A673 (cell line): ENCODE measurements at places on chromosomes 2 and 18.

GRCh38 chr2:190318931-190319554 lies 583 bp downstream of the HIBCH start:
- peak; percentile 12 for DNase-seq

DNA sequence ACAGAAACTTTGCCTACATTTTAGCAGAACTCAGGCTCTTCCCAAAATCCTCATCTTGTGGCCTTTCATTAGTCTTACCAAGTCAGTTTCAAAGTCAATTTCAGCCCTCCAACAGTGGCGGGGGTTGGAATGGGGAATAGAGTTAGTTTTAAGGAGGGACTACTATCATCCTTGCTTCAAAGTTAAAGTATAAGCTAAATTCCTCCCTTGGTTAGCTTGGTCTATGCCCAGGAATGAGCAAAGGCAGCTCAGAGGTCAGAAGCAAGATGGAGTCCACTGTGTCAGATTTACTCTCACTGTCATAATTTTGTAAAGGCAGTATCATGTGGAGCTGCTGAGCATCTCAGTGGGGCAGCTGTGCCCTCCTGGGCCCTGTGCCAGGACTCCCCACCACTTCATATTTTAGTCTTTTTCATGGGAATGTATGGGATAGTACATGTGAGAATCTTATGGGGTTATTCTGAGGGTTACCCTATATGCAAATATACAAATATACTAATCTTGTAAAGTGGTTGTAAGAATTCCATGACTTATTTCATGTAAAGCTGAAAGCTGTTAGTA lies 145.2 kb upstream of the MMADHC start:
- DNase-seq: peak; percentile 78

- DNase-seq: no peak
Observed at GRCh38 chr2:98453083-98453482, 8.4 kb downstream of the INPP4A start.

- DNase-seq: no peak
Observed at GRCh38 chr18:58670404-58671110, 708 bp upstream of the MALT1 start.

GRCh38 chr2:241506793-241507429 lies 1.5 kb downstream of the STK25 start:
- DNase-seq: no peak

- peak; percentile 43 for DNase-seq
Observed at GRCh38 chr2:182038576-182038975, 52.9 kb downstream of the PPP1R1C start.

- DNase-seq: no peak
Observed at GRCh38 chr18:2853926-2854664, 7.3 kb downstream of the EMILIN2 start.

- no peak for DNase-seq
Observed at GRCh38 chr2:25971596-25971995, 10.7 kb downstream of the KIF3C start.

GRCh38 chr2:143139835-143140393 lies 10.7 kb downstream of the ARHGAP15 start:
- no peak for DNase-seq

DNA sequence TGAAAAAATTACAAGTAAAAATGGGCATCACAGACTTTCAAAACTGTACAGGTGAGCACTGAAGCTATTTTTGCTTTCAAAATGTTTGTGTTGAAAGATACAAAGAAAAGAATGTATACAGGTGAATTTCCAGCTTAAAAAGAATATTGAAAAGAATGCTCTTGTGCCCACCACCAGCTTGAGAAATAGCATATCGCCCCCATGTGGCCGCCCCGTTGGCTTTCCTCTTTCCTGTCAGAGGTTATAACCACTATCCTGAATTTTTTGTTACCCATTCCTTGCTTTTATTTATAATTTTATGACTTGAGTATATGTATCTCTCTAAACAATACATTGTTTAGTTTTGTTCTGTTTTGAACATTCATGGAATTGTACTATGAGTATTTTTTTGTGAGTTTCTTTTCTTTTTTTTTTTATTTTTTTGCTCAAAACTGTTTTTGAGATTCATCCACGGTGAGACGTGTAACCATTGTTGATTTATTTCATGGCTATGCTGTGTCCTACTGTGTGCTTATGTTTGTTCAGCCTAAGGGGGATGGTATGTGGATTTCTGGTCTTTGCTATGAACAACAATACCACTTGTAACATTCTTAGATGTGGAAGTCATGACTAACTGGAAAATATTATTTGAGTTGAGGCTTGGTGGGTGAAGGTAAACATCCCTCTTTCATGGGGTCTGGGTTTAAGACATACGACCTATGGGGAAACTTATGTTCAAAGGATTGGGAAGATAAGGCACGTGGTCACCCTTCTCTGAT lies 11.6 kb downstream of the TRPM8 start:
- DNase-seq: peak; percentile 62

GRCh38 chr2:227150222-227150936 lies 13.6 kb downstream of the COL4A4 start:
- no peak for DNase-seq

- no peak for DNase-seq
Observed at GRCh38 chr2:23657371-23657770, 269.6 kb downstream of the ATAD2B start.

GRCh38 chr2:176192351-176192750 lies 3.9 kb downstream of the HOXD1 start:
- DNase-seq: no peak

- no peak for DNase-seq
Observed at GRCh38 chr2:239292959-239293774, 107.7 kb downstream of the HDAC4 start.

DNA sequence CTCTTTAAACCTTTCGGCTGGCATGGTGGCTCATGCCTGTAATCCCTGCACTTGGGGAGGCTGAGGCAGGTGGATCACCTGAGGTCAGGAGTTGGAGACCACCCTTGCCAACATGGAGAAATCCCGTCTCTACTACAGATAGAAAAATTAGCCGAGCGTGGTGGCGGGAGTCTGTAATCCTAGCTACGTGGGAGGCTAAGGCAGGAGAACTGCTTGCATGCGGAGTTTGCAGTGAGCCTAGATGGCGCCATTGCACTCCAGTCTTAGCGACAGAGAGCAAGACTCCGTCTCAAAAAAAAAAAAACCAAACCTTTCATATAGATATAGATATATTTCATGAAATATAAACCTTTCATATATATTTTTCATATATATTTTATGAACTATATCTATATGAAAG lies 864.7 kb downstream of the TRIB2 start:
- DNase-seq: peak; percentile 2

DNA sequence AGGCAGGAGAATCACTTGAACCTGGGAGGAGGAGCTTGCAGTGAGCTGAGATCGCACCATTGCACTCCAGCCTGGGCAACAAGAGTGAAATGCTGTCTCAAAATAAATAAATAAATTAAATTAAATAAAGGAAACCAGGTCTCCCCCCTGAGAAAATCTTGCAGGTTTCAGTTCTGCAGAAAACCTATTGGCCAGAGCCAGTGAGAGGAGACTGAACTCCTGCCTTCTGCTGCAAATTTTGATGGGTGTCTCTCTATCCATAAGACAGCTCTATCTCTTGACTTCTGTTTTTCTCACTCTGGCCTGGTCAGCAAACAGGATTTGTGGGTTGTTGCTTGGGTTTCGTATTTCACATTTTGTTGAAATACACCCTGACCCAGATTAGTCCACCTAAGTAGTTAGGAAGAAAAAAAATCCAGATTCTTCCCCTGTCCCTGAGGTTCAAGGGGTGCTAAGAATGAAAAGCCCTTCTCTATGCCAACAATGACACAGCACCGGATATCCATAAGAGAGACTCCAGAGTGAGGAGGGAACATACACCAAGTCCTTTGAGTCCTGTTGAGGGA lies 86.7 kb upstream of the MAP4K4 start:
- DNase-seq: no peak

DNA sequence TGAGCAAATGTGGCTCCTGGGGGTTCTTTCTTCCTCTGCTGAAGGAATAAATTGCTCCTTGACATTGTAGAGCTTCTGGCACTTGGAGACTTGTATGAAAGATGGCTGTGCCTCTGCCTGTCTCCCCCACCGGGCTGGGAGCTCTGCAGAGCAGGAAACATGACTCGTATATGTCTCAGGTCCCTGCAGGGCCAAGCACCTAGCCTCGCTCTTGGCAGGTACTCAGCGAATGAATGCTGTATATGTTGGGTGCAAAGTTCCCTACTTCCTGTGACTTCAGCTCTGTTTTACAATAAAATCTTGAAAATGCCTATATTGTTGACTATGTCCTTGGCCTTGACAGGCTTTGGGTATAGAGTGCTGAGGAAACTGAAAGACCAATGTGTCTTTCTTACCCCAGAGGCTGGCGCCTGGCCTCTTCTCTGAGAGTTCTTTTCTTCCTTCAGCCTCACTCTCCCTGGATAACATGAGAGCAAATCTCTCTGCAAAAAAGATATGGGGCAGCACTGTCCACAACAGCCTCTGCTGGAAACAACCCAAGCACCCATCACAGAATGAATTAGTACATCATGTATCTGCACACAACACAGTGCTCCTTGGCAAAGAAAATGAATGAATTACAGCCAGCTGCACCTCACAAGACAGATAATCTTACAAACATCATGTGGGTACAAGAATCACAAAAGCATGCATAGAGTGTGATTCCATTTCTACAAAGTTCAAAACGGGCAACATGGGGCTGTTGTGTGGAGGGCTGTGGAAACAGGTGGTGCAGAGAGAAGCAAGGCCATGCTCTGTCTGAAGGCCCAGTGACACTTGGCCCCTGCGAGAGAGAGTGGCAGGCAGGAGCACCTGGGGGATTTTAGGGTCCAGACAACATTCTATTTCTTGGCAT lies 6.6 kb downstream of the IL1RN start:
- no peak for DNase-seq

GRCh38 chr2:226720948-226721347 lies 78.7 kb downstream of the IRS1 start:
- DNase-seq: no peak

DNA sequence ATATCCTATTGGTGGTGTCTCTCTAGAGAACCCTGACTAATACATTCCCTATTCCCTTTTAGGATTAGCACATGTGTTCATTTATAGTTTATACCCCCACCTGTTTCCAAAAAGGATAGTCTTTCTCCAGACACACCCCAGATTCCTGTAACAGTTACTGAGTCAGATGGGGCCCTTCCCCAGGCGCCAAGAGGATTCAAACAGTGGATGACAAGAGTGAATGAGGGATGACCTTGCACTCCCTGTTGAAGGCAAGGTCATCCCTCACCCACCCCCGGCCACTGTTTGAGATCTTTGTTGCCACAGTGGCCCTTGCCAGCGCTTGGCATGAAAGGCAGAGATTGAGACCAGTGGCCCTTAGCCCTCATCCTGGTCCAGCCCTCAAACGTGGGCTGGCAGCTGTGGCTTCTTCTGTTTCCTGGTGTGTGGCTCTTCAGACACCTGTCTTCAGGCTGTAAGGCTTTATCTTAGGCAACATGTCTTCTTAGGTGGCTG lies 15.3 kb upstream of the REEP1 start:
- DNase-seq: no peak

DNA sequence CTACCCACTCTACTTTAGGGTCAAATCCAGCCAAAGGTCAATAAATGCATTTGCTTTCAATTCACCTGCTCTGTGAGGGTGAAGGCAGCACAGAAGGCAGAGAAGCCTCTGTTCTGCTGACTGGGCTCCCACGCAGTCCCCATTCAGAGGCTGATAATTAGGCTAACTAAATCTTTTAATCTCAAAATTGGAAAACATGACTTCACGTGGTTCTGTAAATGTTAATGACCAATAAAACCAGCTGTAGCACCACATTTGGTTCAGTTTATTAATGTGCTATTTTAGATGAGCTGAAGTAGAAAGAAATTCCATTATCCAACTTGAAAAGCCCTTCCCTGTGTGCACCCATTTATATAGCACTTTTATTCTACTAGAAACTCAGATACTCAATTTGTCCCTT lies 310.6 kb downstream of the C1D start:
- DNase-seq: peak; percentile 35

DNA sequence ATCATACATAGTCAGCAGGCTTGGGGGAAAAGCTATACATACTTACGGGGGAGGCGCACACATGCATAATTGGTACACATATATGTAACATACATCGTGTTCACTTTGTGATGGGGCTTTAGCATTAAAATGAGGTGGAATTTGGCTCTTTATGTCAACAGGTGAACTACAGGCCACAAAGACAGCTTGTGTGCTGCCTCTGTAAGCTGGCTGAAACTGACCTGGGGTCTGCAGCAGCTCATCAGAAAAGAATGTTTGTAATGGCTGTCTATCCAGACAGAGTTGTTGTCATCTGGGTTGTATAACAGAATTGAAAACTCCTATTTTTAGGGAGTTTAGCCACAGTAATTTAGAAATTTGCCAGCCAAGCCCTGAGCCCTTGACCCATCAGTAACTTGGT lies 4.7 kb upstream of the KCNG3 start:
- no peak for DNase-seq

DNA sequence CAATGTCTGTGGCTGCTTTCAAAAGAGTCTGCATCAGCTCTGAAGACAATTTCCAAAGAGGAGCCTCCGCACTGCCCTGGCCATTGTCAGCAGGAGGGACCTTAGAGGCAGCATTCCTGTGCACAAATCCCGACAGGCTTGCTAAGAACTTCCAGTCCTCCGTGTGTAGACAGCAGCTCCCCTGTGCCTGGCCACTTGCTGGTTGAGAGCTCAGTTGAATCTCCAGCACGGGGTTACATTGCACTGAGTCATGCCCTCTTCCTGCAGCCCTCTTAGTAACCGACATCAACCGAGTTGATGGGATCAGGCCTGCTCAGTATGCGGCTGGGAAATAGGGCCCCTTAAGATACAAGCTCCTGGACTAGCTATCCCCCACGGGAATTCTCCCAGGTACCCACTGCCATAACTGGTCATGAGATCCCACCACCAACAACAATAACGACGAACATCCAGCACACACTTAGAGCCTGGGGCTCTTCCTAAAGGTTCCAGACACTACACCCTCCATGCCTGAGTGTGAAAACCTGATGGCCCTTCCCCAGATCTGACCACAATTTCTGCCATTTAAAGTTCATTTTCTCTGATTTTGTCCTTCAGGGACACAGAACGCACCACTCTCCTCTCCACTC lies 12.0 kb downstream of the ATP6V1B1 start:
- DNase-seq: no peak

DNA sequence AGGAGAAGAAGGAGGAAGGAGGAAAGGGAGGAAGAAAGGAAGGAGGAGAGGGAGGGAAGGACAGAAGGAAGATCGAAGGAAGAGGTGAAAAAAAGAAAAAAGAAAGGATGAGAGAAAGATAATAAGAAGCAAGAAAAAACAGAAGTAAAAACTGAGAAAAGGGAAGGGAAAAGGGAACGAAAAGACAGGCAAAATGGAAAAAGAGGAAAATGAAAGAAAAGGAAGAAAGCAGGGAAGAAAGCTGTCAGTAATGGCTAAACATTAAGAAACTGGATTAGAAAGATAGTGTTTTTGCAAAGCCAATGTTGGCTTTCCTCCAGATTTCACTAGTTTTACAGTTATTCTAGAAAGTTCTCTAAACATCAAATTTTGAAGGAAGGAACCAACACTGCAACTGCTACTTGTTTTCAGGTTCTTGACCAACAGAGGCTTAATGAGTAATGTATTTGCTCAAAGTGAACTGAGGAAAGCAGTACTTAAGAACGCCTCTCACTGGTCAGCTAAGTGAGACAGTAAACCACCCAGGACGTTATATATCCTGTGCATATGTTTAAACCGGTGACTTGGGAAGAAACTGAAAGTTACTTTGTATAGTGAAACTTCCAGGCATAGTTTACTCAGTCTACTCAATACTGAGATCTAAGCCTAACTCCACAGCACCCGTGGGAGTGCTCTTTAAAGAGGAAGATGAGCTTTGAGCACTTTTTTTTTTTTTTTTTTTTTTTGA lies 286.2 kb upstream of the TRIB2 start:
- no peak for DNase-seq

- DNase-seq: no peak
Observed at GRCh38 chr2:152410165-152410597, 75.2 kb downstream of the FMNL2 start.
